ENCODE measurements at places on chromosomes 7 and 10.

GRCh38 chr10:43203448-43204041 lies 63.3 kb downstream of the RASGEF1A start:
- no peak for DNase-seq

- no peak for DNase-seq
Observed at GRCh38 chr7:115226410-115226809, 304.5 kb downstream of the MDFIC start.

DNA sequence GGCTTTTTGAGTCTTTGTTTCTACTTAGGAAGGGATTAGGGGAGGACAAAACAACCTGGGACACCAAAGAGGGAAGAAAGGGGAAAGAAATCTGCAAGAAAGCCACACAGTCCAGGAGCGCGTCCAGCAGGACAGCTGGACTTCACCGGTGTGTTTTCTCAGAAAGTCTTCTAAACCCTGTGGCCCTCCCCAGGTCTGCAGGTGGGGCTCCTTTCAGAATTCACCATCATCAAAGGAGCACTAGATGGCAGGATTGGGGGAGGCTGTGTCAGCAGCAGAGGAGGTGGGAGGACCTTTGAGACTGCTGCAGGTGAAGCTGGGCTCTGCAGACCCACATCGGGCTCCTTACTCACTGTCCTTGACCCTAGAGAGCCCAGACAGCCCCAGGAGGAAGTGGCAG lies 13.9 kb upstream of the DRGX start:
- DNase-seq: no peak

GRCh38 chr7:109206196-109206595 lies 636.5 kb downstream of the DNAJB9 start:
- DNase-seq: no peak

GRCh38 chr10:115706488-115707076 lies 566.4 kb downstream of the GFRA1 start:
- DNase-seq: peak; percentile 45

- no peak for DNase-seq
Observed at GRCh38 chr10:36634916-36635315, 490.5 kb upstream of the ANKRD30A start.

- DNase-seq: no peak
Observed at GRCh38 chr10:118725886-118726500, 28.8 kb downstream of the CACUL1 start.

GRCh38 chr10:5652746-5653145 lies 13.6 kb downstream of the ASB13 start:
- no peak for DNase-seq

Data from RCC 7860 (cell line).